ENCODE measurements at places on chromosomes 6 and 20. TPM values are rescaled to one million over a fixed set of nuclear protein-coding genes. Genes with fewer than 3 reads are reported as not detected.

AFDN gene
- total RNA-seq, result 16.8 TPM

C6orf141 gene
- total RNA-seq, result 20.9 TPM

GGTLC1 gene
- total RNA-seq, result not detected

KHDC1 gene
- 3.5 TPM for total RNA-seq

LPIN3 gene
- 7.5 TPM for total RNA-seq

LPA gene
- not detected for total RNA-seq

WFDC2 gene
- total RNA-seq, result not detected

SOX12 gene
- total RNA-seq, result 30.7 TPM
